ENCODE measurements at places on chromosomes 1 and 21.

- no peak overlapping the region for H3K4me3 ChIP-seq
- H3K27me3 ChIP-seq = peaks cover 3% of the 10 kb centered on the region
- no peaks in the 10 kb centered on the region for H3K36me3 ChIP-seq
- H3K27ac ChIP-seq = no peak overlapping the region
- H3K4me1 ChIP-seq = no peaks in the 10 kb centered on the region
- DNase-seq = no peak
These were observed 28.1 kb upstream of the EPHA2 start for GRCh38 chr1:16183765-16184556.

- no peaks in the 10 kb centered on the region for H3K27me3 ChIP-seq
- no peak for DNase-seq
- H3K4me3 ChIP-seq = no peak overlapping the region
- H3K36me3 ChIP-seq = no peaks in the 10 kb centered on the region
- H3K4me1 ChIP-seq = no peaks in the 10 kb centered on the region
These were observed 81.8 kb downstream of the PHTF1 start for GRCh38 chr1:113677250-113678158.

- no peaks in the 10 kb centered on the region for H3K27me3 ChIP-seq
- no peaks in the 10 kb centered on the region for H3K36me3 ChIP-seq
- DNase-seq = no peak
- no peak overlapping the region for H3K27ac ChIP-seq
These were observed 601.0 kb downstream of the NUF2 start for GRCh38 chr1:163922743-163923201.

DNA sequence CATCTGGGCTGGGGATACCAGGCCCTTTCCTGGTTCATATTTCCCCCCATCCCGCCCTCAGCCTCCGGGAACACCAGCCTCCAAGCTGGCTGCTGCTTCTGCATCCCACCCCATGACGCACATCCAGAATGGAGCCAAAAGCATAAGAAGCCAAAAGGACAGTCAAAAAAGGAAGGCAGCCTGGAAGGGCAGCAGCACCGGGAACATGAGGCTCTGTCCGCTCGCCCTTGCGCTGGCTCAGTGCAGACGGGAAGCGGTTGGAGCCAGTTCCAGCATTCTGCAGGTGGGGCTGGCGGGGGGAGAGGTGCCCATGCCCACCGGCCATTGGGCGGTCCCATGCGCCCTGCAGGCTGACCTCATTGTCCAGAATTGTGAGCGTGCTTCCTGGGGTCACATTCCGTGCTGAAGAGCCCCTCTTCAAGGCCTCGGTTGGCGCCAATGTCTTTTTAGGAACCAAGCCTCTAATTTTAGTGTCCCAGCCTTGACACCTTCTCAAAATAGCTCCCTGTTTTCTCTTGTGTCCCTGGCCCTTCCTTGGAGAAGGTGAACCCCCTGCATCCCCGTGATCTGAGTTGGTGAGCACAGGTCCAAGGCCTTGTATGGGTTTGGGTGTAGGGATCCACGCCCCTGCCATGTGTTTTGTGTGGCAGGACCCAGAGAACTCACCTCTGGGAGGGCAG lies 28.4 kb upstream of the NPPB start:
- no peak overlapping the region for H3K27ac ChIP-seq
- no peak for DNase-seq
- H3K36me3 ChIP-seq = no peaks in the 10 kb centered on the region
- H3K27me3 ChIP-seq = peaks cover 3% of the 10 kb centered on the region
- H3K4me3 ChIP-seq = no peak overlapping the region
- no peaks in the 10 kb centered on the region for H3K4me1 ChIP-seq

DNA sequence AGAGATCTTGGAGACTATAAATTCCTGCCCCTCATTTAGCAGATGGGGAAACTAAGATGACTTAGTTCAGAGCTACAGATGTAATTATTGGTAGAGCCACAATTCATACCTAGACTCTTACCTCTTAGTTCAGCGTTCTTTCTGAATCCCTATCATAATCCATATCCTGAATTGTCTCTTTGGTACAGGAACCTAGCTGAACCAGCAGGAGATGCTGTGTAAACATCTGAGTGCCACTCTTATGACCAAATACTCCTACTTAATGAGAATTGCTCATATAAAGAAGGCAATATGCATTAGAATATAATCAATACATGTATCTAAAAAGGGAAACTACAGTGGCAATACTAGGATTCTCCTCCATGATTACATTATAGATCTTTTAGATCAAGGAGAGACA lies 459.0 kb downstream of the SIPA1L2 start:
- peaks cover 11% of the 10 kb centered on the region for H3K27me3 ChIP-seq
- H3K4me3 ChIP-seq = no peak overlapping the region
- no peak for DNase-seq
- no peak overlapping the region for H3K27ac ChIP-seq
- H3K36me3 ChIP-seq = no peaks in the 10 kb centered on the region
- H3K4me1 ChIP-seq = no peaks in the 10 kb centered on the region

DNA sequence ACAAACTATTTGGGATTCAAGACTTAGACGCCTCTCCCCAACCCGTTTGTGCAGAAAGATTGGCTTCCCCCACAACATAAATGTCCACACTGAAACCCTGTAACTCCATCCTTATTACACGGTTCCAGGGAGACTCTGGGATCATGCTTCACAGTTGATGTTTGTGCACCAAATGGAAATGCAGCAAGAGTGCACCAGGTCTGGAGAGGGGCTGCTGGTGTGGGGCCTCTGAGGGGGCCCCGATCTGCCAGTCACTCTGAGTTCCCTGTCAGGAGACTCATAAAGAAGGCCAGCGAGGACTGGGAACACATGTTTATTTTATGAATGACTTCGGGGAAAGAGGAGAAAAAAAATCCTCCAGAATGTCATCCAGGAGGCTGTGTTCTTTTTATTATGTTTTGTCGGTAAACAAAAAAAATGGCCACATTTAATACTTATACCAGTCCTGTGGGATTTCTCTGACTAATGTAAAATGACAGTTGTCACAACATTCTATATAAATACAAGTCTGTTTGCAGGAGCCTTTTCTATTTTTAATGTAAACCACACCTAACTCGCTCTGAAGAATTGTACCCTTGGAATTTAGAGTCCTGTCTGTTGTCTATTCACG lies 439.1 kb upstream of the VAMP3 start:
- H3K27me3 ChIP-seq = no peaks in the 10 kb centered on the region
- no peak overlapping the region for H3K4me3 ChIP-seq
- DNase-seq = no peak
- H3K4me1 ChIP-seq = no peaks in the 10 kb centered on the region
- H3K36me3 ChIP-seq = no peaks in the 10 kb centered on the region

GRCh38 chr1:85146972-85147359 lies 53.9 kb downstream of the SYDE2 start:
- H3K36me3 ChIP-seq = no peaks in the 10 kb centered on the region
- peaks cover 2% of the 10 kb centered on the region for H3K27me3 ChIP-seq
- peaks cover 36% of the 10 kb centered on the region for H3K4me1 ChIP-seq
- no peak overlapping the region for H3K4me3 ChIP-seq

DNA sequence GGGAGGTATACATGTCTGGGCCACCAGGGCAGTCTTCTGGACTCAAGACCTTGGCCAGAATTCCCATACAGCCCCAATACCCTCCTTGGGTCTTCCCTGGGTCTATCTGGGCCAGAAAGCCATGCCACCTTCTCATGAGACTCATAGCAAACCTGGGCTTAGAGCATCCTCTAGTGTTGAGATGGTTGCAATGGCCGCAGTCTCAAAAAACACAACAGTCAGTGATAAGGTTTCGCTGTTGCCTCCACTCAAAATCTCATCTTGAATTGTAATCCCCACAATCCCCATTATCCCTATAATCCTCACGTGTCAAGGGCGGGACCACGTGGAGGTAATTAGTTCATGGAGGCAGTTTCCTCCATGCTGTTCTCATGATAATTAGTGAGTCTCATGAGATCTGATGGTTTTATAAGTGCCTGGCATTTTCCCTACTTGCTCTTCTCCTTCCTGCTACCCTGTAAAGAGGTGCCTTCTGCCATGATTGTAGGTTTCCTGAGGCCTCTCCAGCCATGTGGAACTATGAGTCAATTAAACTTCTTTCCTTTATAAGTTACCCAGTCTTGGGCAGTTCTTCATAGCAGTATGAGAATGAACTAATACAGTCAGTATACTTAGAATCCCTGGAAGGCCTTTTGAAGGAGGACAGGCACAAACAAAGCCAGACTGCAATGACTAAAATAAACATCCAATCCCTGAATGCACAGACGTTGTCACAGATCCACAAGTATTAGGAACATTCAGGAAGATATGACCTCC lies 77.0 kb downstream of the CTH start:
- no peaks in the 10 kb centered on the region for H3K36me3 ChIP-seq
- H3K4me3 ChIP-seq = no peak overlapping the region
- no peak overlapping the region for H3K27ac ChIP-seq
- H3K4me1 ChIP-seq = no peaks in the 10 kb centered on the region

DNA sequence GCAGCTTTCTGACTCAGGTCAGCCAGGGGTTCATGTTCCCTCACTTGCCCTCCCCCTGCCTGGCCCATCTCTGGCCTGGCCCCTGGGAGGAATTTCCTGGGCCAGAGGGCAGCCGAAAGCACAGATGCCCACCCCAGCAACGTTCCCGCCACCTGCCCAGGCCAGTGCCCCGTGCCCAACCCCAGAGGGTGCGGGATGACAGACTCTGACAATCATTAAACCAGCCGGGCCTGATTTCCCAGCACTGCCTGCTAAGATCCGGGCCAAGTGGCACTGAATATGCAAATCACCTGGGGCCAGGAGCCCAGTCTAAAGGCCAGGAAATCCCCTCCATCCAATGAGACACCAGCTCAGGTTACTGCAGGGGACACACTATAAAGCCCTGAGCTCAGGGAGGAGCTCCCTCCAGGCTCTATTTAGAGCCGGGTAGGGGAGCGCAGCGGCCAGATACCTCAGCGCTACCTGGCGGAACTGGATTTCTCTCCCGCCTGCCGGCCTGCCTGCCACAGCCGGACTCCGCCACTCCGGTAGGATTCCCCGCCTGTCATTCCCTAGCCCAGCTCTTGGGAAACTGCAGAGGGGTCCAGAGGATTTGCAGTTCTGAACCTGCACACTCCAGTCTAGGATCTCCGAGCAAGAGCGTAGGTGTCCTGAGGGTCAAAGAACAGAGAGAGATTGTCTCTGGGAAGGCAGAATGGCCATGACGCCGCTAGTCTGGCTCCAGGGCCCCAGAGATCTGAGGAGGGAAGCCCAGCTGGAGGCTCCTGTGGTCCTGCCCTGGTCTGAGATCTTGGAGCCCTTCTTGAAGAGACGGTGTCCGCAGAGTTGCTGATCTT lies at the start of gene ELF3:
ELF3 (plus strand) TSS at position 408 of the 836 bp plus-strand sequence. CDS start 550 bp downstream, outside the sequence.
- DNase-seq = no peak
- H3K4me1 ChIP-seq = no peaks in the 10 kb centered on the region
- no peak within 1 kb of the TSS for H3K4me3 ChIP-seq
- peaks cover 4% of the 10 kb centered on the region for H3K36me3 ChIP-seq
- H3K27me3 ChIP-seq = no peaks in the 10 kb centered on the region

GRCh38 chr1:24865168-24865567 lies 64.9 kb downstream of the RUNX3 start:
- no peak overlapping the region for H3K4me3 ChIP-seq
- H3K27ac ChIP-seq = no peak overlapping the region
- H3K36me3 ChIP-seq = no peaks in the 10 kb centered on the region
- peaks cover 3% of the 10 kb centered on the region for H3K4me1 ChIP-seq
- H3K27me3 ChIP-seq = peaks cover 3% of the 10 kb centered on the region

GRCh38 chr21:31447505-31447904 lies 103.4 kb upstream of the TIAM1 start:
- no peak overlapping the region for H3K27ac ChIP-seq
- DNase-seq = no peak
- peaks cover 44% of the 10 kb centered on the region for H3K4me1 ChIP-seq
- H3K36me3 ChIP-seq = no peaks in the 10 kb centered on the region
- H3K27me3 ChIP-seq = no peaks in the 10 kb centered on the region

GRCh38 chr1:174769961-174770549 lies 229.7 kb upstream of the CACYBP start:
- peaks cover 4% of the 10 kb centered on the region for H3K4me1 ChIP-seq
- no peaks in the 10 kb centered on the region for H3K36me3 ChIP-seq
- no peak for DNase-seq
- H3K27ac ChIP-seq = no peak overlapping the region
- H3K27me3 ChIP-seq = no peaks in the 10 kb centered on the region

DNA sequence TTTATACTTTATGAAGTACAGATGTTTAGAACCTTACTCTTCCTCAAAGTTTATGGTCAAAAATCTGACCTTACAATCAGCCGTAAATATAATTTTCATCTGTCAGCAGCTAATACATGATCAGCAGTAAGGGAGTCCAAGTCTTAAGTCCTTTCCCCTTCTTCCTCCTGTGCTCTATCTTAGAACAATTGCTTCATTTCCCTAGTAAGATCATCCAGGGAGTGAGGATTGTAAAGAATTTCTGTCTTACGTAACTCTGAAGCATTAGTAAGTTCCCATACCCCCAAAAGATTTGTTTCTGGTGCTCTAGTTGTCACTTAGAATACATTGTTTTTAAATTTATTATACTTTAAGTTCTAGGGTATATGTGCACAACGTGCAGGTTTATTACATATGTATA lies 2.1 kb downstream of the SETDB1 start:
- peaks cover 24% of the 10 kb centered on the region for H3K4me1 ChIP-seq
- H3K27ac ChIP-seq = peak overlapping the region; percentile 36
- H3K27me3 ChIP-seq = no peaks in the 10 kb centered on the region
- H3K36me3 ChIP-seq = peaks cover 59% of the 10 kb centered on the region

- H3K4me3 ChIP-seq = no peak overlapping the region
- H3K36me3 ChIP-seq = no peaks in the 10 kb centered on the region
- no peaks in the 10 kb centered on the region for H3K4me1 ChIP-seq
- DNase-seq = no peak
- H3K27ac ChIP-seq = no peak overlapping the region
- no peaks in the 10 kb centered on the region for H3K27me3 ChIP-seq
These were observed 27.9 kb downstream of the FTCD start for GRCh38 chr21:46127239-46128105.

DNA sequence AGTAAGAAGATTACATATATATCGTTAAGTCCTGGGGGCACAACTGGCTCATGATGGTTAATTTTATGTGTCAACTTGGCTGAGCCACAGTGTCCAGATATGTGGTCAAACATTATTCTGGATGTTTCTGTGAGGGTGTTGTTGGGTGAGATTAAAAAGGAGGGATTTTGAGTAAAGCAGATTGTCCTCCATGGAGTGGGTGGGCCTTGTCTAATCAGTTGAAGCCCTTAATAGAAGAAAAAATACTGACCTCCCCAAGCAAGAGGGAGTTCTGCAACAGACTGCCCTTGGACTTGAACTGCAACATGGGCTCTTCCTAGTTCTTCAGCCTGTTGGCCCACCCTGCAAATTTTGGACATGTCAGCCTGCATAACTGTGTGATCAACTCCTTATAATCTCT lies 311.6 kb downstream of the RPS6KC1 start:
- DNase-seq = no peak
- H3K27ac ChIP-seq = no peak overlapping the region
- no peaks in the 10 kb centered on the region for H3K36me3 ChIP-seq
- H3K4me3 ChIP-seq = no peak overlapping the region

- H3K4me1 ChIP-seq = peaks cover 9% of the 10 kb centered on the region
- H3K27me3 ChIP-seq = no peaks in the 10 kb centered on the region
- no peak overlapping the region for H3K27ac ChIP-seq
- H3K4me3 ChIP-seq = no peak overlapping the region
These were observed 17.8 kb upstream of the CNR2 start for GRCh38 chr1:23930861-23931490.

GRCh38 chr1:228174482-228175315 lies 9.1 kb downstream of the IBA57 start:
- no peak overlapping the region for H3K4me3 ChIP-seq
- no peak overlapping the region for H3K27ac ChIP-seq
- DNase-seq = no peak
- H3K4me1 ChIP-seq = no peaks in the 10 kb centered on the region
- H3K27me3 ChIP-seq = no peaks in the 10 kb centered on the region

GRCh38 chr1:202145068-202145743 lies 669 bp upstream of the ARL8A start:
- peaks cover 25% of the 10 kb centered on the region for H3K36me3 ChIP-seq
- DNase-seq = peak; percentile 49
- no peaks in the 10 kb centered on the region for H3K27me3 ChIP-seq
- H3K4me1 ChIP-seq = peaks cover 38% of the 10 kb centered on the region
- peak overlapping the region; percentile 99 for H3K4me3 ChIP-seq
- H3K27ac ChIP-seq = peak overlapping the region; percentile 66
